ENCODE measurements at places on chromosomes 4 and X. TPM values are rescaled to one million over a fixed set of nuclear protein-coding genes. Genes with fewer than 3 reads are reported as not detected.
A peak's percentile ranks its signal among the peaks of the same experiment; 100 is the strongest.

Gene NWD2
- not detected for total RNA-seq

Gene SPIN2A
- total RNA-seq: 1.5 TPM

Gene UNC5C
- total RNA-seq: 11.2 TPM

Gene TMEM131L
- total RNA-seq: 22.5 TPM

Gene XG
- 9.0 TPM for total RNA-seq

Gene ACOT9
- 59.1 TPM for total RNA-seq

Gene VCX
- total RNA-seq: not detected

GRCh38 chr4:156290811-156291210, 337.1 kb upstream of the CTSO start:
- no peak overlapping the region for H3K4me3 ChIP-seq
- DNase-seq: no peak
- no peaks in the 10 kb centered on the region for H3K36me3 ChIP-seq
- no peak overlapping the region for H3K27ac ChIP-seq

DNA sequence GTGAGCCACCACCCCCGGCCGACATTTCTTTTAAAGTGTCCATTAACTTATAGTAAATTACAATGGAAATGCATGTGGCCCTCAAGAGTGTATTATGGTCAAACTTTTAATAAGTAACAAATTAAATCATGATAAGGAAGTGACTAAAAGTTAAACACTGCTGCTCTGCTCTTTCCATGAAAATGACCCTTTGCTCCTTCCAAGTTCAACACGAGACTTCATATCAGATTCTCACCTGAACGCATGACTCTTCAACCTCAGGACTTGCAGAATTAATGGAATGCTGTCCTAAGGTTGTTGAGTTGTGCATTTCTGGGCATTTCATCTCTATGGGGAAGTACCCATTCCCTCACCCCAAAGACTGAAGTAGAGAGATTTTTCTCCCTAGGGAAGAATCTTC, 27.1 kb downstream of the AWAT2 start:
- DNase-seq: no peak
- H3K4me1 ChIP-seq: no peaks in the 10 kb centered on the region
- H3K27ac ChIP-seq: no peak overlapping the region
- no peak overlapping the region for H3K4me3 ChIP-seq

GRCh38 chrX:71466979-71467523, 65.9 kb upstream of the OGT start:
- H3K4me3 ChIP-seq: no peak overlapping the region
- H3K27me3 ChIP-seq: no peaks in the 10 kb centered on the region
- no peak overlapping the region for H3K27ac ChIP-seq
- H3K4me1 ChIP-seq: no peaks in the 10 kb centered on the region
- no peak for DNase-seq

DNA sequence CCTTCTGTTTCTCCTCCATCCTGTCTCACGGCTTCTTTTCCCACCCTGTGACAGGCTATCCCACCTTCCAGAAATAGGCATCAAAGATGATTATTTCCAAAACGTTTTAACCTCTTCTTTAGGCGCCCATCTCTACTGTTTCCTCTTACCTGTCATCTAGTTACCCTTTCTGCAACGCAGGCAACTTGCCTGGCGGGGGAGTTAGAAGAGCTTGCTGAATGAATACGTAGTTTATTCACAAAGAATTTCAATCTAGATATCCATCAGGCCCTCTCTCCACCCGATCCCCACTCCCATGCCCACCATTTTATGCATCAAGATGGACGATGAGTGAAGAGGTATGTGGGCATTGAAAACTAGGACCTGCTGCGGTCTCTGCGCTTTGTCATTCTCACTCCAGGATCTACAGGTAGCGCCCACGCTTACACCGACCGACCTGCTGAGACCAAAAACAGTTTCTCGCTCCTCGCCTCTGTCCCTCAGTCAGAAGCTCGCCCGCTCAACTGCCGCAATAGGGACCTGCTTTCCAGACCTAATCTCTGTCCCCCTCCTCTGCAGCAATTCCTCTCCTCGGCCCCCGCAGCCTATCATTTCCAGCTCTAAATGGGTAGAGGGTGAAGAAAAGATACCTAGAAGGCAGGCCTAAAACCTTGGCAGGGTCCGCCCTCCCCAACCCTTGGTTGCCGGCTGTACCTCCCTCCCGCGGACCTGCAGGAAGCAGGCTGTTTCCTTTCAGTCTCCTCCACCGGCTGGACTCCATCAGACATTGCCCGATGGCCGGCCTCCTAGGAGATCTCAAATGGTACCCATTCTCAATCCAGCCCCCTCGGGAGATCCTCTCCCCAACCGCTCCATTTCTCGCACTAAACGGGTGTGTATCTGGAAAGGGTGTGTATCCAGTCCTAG, 624 bp downstream of the BEX5 start:
- DNase-seq: peak; percentile 72
- H3K27ac ChIP-seq: peak overlapping the region; percentile 31
- no peaks in the 10 kb centered on the region for H3K36me3 ChIP-seq
- no peaks in the 10 kb centered on the region for H3K4me1 ChIP-seq
- peak overlapping the region; percentile 65 for H3K4me3 ChIP-seq
- no peaks in the 10 kb centered on the region for H3K27me3 ChIP-seq

DNA sequence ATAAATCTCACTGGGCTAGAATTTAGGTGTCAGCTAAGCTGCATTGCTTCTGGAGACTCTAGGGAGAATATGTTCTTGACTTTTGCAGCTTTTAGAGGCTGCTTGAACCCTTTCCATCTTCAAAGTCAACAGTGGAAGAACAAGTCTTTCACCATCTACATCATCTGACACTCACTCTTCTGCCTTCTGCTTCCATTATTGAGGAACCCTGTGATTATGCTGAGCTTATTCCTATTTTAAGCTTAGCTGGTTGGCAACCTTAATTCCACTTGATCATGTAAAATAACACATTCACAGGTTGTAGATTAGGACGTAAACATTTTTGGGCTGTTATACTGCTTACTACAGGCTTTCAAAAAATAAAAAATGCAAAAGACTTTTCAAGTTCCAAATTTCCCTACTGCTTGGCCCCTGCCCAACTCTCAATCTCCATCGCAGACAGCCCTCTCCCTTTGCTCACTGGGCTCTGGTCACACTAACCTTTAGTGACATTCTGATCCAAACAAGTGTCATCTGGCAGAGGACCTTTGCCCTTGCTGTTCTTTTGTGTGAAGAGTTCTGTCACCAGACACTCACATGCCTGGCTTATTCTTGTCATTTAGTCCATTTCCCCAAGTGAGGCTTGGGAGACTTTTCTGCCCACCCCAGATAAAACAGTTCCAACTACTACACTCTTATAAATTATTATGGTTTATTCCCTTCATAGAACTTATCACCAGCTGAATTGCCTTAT, 1056.0 kb downstream of the STIM2 start:
- no peaks in the 10 kb centered on the region for H3K27me3 ChIP-seq
- no peaks in the 10 kb centered on the region for H3K36me3 ChIP-seq
- no peaks in the 10 kb centered on the region for H3K4me1 ChIP-seq
- no peak overlapping the region for H3K27ac ChIP-seq
- no peak for DNase-seq

- no peak overlapping the region for H3K4me3 ChIP-seq
- H3K4me1 ChIP-seq: no peaks in the 10 kb centered on the region
- DNase-seq: no peak
- H3K27me3 ChIP-seq: no peaks in the 10 kb centered on the region
Measured at GRCh38 chr4:117550085-117550484, 464.7 kb upstream of the TRAM1L1 start.

DNA sequence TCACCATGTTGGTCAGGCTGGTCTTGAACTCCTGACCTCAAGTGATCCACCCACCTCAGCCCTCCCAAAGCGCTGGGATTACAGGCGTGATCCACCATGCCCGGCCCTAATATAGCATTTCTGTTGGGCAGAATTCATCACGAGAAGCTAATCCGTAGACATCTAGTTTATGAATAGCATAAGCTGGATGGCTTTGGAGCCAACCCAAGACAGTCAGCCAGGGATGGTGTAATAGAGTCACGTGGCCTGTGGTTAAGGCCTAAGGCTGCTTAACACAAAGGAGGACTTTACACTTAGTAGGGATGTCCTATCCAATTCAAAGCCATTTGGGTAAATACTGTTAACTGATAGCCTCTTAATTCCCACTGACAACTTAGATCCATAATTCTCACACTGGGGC, 173.6 kb downstream of the RAP1GDS1 start:
- no peak for DNase-seq
- peaks cover 3% of the 10 kb centered on the region for H3K36me3 ChIP-seq
- H3K27ac ChIP-seq: no peak overlapping the region
- no peaks in the 10 kb centered on the region for H3K27me3 ChIP-seq

DNA sequence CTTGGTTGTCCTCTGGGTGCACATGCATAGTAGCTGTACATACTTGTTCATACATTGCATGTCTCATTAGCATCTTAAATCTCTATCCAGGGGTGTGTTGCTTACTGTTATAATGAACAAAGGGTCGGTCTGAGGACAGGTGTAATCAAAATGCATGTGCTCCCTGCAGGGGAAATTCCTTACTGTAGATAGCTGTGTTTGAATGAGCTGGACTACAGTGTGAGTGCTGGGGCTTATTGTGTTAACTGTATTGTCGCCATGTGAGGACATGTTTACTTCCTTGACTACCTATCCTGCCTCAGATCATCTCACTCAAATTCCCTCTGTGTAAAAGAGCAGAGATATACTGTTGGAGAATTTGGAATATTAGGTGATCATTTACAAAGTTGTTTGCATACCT, 98.7 kb downstream of the KLHL34 start:
- no peaks in the 10 kb centered on the region for H3K4me1 ChIP-seq
- no peak overlapping the region for H3K4me3 ChIP-seq
- H3K27me3 ChIP-seq: no peaks in the 10 kb centered on the region
- H3K27ac ChIP-seq: no peak overlapping the region
- DNase-seq: no peak
- no peaks in the 10 kb centered on the region for H3K36me3 ChIP-seq

- no peak within 1 kb of the TSS for H3K27ac ChIP-seq
- H3K4me3 ChIP-seq: peak within 1 kb of the TSS; percentile 45
- no peaks in the 10 kb centered on the region for H3K27me3 ChIP-seq
- no peaks in the 10 kb centered on the region for H3K36me3 ChIP-seq
Measured at GRCh38 chrX:3346501-3347259, at the start of gene MXRA5. MXRA5 (minus strand) TSS chrX:3346652; CDS start chrX:3343833, 2,819 bp downstream.

GRCh38 chr4:122777846-122778673, 45.6 kb downstream of the BBS12 start:
- H3K4me3 ChIP-seq: no peak overlapping the region
- DNase-seq: no peak
- no peaks in the 10 kb centered on the region for H3K36me3 ChIP-seq
- no peaks in the 10 kb centered on the region for H3K27me3 ChIP-seq
- no peak overlapping the region for H3K27ac ChIP-seq
- no peaks in the 10 kb centered on the region for H3K4me1 ChIP-seq

- DNase-seq: peak; percentile 51
- no peak overlapping the region for H3K4me3 ChIP-seq
- H3K27ac ChIP-seq: no peak overlapping the region
- peaks cover 7% of the 10 kb centered on the region for H3K4me1 ChIP-seq
- no peaks in the 10 kb centered on the region for H3K27me3 ChIP-seq
Measured at GRCh38 chrX:39011454-39012221, 210.4 kb downstream of the MID1IP1 start.

GRCh38 chr4:15042529-15043167, 40.4 kb downstream of the CPEB2 start:
- H3K36me3 ChIP-seq: no peaks in the 10 kb centered on the region
- no peak overlapping the region for H3K4me3 ChIP-seq
- H3K27me3 ChIP-seq: no peaks in the 10 kb centered on the region
- H3K4me1 ChIP-seq: peaks cover 3% of the 10 kb centered on the region
- H3K27ac ChIP-seq: no peak overlapping the region
- no peak for DNase-seq

DNA sequence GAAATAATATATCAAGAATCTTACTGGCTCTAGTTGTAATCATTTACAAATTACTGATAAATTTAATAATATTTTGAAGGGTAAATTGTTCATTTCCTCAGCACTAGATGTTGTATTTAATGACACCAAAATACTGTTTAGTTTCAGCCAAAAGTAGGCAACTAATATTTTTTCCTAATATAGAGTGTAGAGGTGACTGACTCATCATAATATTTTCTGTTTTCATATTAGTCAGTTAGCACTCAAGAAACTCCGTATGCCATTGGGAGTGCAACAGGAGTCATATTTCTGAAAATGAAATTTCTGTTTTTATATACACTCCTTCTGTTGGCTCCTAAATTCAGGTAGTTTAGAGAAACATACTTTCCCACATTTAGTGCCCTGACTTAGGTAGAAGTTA, 36.6 kb upstream of the PTPN13 start:
- H3K27me3 ChIP-seq: no peaks in the 10 kb centered on the region
- H3K4me1 ChIP-seq: no peaks in the 10 kb centered on the region
- H3K4me3 ChIP-seq: no peak overlapping the region
- no peak overlapping the region for H3K27ac ChIP-seq

DNA sequence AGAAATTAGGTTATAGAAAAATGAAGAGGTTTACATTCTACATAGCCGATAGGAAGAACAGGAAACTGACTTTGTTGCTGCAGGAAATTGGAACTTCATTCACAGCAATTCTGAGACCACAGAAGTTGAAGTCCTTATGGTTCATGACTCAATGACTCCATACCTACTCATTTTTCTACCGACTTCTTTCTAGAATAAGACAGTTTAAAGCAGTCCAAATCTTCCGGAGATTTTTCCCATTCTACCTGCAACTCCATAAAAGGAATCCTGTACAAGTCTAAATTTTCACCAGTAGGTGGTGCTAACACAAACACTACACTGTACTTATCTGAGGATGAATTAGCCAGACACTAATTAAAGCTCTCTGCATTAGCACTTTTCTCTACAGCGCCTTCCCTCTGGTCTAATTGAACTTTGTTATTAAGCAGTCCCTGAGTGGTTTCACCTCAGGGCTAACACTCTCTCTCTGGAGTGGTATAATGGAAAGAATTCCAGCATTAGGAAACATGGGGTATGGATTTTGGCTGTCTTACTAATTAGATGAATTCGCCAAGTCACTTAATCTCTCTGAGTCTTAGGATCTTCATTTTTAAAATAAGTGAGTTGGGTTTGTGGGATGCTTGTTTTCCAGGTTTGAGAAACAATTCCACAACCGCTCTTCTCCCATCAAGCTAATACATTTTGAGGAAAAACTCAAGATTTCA, 167.9 kb downstream of the SMIM20 start:
- H3K4me1 ChIP-seq: no peaks in the 10 kb centered on the region
- H3K27ac ChIP-seq: no peak overlapping the region
- no peak for DNase-seq

- no peaks in the 10 kb centered on the region for H3K27me3 ChIP-seq
- H3K4me3 ChIP-seq: no peak overlapping the region
- no peaks in the 10 kb centered on the region for H3K36me3 ChIP-seq
- H3K4me1 ChIP-seq: no peaks in the 10 kb centered on the region
- no peak for DNase-seq
Measured at GRCh38 chr4:83112231-83112630, 2.3 kb downstream of the PLAC8 start.

GRCh38 chrX:9609499-9609898, 144.6 kb downstream of the TBL1X start:
- no peaks in the 10 kb centered on the region for H3K27me3 ChIP-seq
- H3K27ac ChIP-seq: no peak overlapping the region
- no peaks in the 10 kb centered on the region for H3K36me3 ChIP-seq
- peaks cover 4% of the 10 kb centered on the region for H3K4me1 ChIP-seq
- H3K4me3 ChIP-seq: no peak overlapping the region
- no peak for DNase-seq

GRCh38 chr4:165788686-165789463, 84.2 kb upstream of the TLL1 start:
- H3K27me3 ChIP-seq: no peaks in the 10 kb centered on the region
- no peak overlapping the region for H3K27ac ChIP-seq
- no peak for DNase-seq
- H3K4me1 ChIP-seq: no peaks in the 10 kb centered on the region
- no peak overlapping the region for H3K4me3 ChIP-seq

- no peaks in the 10 kb centered on the region for H3K27me3 ChIP-seq
- DNase-seq: no peak
- no peaks in the 10 kb centered on the region for H3K4me1 ChIP-seq
- H3K36me3 ChIP-seq: no peaks in the 10 kb centered on the region
- no peak overlapping the region for H3K27ac ChIP-seq
- no peak overlapping the region for H3K4me3 ChIP-seq
Measured at GRCh38 chrX:11781133-11781532, 23.1 kb downstream of the MSL3 start.
